Endothelial cell (in vitro differentiated cells): ENCODE measurements at places on chromosomes 6 and 20. TPM values are rescaled to one million over a fixed set of nuclear protein-coding genes. Genes with fewer than 3 reads are reported as not detected.

DNA sequence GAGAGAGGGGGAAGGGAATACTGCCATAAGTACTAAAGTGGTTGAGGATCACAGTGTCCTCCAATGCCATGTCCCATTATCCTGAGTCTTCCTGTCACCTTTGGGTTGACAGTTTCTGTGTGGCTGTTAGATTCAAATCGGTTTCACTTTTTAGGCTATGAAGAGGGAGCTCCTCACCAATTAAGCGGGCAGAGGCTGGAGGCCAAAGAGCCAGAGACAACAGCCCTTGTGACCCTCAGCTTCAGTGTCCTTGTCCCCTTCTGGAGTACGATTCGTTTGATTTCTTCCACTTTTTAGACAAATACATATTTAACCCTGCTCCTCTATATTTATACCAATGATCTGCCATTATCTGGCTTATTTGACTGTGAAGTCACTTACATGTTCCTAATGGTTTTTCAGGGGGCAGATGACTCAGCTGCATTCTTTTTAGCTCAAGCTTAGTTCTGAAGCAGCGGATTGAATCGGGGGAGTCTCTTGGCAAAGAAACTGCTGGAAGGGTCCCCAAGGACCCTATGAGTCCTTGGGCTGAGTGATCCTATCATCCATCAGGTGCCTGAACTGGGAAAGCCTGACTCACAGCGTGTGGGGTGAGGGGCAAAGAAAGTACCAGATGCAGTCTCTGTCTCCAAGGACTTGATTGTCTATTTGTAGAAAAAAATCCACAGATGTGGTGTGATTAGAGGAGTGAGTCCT lies 18.2 kb downstream of the FERMT1 start:
- no peak for DNase-seq

The TPBG gene
- 21.8 TPM for total RNA-seq

DNA sequence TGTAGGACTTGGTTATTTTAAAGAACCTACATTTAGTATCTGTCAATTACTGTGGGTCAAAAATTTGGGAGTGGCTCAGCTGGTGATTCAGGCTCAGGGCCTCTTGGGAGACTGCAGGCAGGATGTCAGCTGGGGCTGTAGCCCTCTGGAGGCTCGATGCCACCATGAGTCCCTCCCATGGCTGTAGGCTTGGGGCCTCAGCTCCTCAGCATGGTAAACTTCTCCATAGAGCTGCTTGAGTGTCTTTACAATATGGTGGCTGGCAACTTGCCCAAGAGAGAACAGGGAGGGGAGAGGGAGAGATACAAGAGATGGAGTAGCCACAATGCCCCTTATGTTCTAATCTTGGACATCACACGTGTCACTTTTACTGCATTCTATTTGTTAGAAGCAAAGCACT lies 470.4 kb downstream of the CDH26 start:
- no peak for DNase-seq

- DNase-seq, result no peak
These were observed 22.8 kb upstream of the CCN6 start for GRCh38 chr6:112030961-112031660.

DNA sequence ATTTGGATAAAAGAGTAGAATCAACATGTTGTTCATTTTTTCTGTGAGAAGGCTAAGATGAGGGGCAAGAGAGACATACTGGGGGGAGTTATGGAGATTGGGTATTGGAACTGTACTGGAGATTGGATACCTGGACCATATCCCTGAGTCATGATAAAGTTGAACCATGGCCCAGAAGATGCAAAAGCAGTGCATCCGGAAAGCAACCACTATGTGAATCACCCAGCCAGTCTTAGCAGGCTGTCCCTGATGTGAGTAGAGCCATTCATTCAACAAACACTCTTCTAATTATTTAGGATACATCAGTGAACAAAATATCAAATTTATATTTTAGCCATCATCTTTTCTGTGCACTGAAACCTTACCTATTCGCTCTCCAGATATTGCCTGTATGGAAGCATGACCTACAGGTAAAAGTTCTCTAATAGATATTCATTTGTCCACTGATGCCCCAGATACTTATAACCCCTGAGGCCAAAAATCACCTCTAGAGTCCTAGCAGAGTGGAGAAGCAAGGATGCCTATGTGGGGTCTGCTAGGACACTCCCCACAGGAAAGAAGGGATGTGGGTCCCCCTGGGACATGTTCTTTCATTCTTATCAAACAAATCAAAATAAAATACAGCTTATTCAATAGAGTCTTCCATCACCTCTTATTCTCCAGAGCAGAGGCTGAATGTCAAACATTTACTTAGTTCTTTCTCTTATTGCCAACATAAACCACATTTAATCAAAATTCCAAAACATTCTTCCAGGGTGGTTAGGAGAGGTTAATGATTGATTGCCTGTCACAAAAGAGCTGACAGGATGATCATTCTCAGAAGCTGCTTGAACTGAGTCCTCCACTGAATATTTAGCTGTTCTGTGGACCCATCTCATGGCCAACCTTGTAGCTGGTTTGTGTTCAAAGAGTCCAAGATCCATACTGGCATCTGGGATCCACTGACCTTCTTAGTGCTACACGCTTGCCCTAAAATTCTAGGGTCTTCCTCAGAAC lies 37.0 kb upstream of the PKHD1 start:
- DNase-seq, result no peak

DNA sequence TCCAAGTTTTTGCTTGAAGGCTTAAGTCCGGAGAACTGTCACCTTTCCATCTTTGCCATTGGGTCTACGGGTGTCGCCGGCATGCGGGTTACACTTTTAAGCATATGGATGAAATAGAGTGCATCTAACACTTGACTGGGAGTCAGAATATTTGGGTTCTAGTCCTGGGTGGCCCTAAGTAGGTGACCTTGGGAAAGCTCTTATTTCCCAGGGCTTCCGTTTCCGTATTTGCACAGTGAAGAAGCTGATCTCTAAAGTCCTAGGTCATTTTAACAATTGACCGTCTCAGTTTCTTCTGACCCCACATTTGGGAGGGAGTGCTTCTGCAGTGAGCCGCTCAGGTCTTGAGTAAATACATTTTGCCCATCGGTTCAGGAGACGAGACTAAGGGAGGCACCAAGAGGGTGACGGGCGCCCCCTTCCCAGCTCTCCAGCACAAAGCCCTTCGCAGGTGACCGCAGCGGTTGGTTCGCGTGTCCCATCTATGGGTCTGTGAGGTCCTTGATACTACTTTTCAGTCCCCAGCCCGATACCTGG lies 651 bp upstream of the BLTP3A start:
- peak; percentile 25 for DNase-seq

The FAM184A gene
- 134 TPM for total RNA-seq

- no peak for DNase-seq
These were observed 117.9 kb downstream of the JARID2 start for GRCh38 chr6:15363523-15364400.

The TFAP2D gene
- total RNA-seq, result 0.31 TPM

- no peak for DNase-seq
These were observed 146.3 kb downstream of the LY86 start for GRCh38 chr6:6734479-6735465.

GRCh38 chr6:15874326-15874725 lies 211.5 kb upstream of the DTNBP1 start:
- DNase-seq, result no peak

DNA sequence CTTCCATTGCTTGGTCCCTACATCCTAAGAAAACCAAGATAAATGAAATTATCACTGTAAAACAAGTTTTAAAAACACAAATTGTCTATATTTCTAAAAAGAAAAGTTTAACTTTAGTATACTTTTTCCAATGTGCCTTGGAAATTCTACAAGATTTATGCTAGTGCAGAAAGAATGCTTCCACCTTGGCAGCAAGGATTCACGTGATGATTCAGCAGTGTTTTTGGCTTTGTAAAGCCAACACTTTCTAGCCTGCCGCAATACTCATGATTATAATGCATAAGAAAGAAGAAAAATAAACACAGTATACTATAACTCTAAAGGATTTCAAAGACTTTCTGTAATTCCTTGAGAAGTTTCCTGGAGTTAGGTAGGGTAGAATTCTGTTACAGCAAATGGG lies 442.7 kb downstream of the TENT5A start:
- no peak for DNase-seq
